ENCODE measurements at places on chromosomes 6 and 20.

GRCh38 chr6:16949716-16950115, 152.1 kb upstream of the STMND1 start:
- no peak for DNase-seq

DNA sequence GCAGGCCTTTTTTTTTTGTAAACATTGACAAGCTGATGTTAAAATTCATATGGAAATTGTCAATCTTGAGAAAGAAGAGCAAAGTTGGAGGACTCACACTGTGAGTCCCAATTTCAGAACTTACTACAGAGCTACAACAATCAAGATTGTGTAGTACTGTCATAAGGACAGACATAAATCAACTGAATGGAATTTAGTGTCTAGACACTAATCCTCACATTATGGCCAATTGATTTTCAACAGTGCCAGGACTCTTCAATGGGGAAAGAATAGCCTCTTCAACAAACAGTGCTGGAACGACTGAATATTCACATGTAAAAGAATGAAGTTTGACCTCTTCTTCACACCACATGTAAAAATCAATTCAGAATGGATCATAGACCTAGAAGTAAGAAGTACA, 60.8 kb downstream of the TGM2 start:
- no peak for DNase-seq

DNA sequence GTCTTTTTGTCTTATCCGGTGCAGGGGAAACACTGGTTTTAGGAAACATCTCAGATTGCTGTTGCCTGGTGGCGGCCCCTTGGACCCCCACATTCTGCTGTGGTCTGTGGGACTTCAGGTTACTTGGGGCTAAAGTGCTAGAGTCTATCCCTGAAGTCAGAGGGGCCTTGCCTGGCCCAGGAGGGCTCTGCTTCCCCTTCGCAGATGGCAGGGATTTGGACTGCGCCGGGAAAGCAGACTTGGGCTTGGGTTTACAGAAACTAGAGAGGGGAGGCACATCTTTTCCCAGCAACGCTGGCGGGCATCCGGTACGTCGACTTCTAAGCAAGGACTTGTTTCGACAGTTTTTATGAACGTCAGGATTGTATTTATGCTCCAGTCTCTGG, 17.5 kb downstream of the ZNF217 start:
- DNase-seq, result no peak

DNA sequence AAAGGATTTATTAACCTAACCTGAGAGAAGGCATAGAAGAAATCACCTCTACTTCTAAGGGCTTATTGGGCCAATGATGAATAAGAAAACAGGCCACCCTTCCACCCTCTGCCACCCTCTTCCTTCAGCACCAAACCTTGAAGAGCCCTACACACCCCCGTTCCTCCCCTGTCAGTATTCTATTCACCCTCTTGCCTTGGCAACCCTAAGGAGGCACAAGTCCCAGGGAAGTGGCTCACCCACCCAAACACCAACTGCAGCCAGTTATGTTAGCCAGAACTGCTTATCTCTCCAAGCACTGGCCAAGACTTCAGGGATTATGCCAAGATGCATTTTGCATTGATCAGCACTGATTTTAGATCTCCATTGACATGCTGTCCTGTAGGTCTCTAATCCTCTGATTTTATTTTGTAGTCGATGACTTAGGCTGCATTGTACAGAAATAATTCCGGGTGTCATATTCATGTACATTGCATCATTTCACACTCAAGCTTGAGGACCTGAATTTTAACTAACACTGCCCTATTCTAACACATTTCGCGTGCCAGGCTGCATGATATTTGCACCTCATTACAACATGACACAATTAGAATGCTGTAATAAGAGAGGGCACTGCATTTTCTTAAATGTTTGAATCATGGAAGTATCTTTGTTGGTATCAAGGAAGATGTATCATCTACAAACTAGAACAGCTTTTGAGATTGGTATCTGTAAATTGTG, 15.7 kb downstream of the CNKSR3 start:
- DNase-seq, result no peak

GRCh38 chr6:157492249-157492648, 111.3 kb downstream of the ZDHHC14 start:
- no peak for DNase-seq

- no peak for DNase-seq
Observed at GRCh38 chr6:144131248-144131709, 19.0 kb upstream of the STX11 start.

DNA sequence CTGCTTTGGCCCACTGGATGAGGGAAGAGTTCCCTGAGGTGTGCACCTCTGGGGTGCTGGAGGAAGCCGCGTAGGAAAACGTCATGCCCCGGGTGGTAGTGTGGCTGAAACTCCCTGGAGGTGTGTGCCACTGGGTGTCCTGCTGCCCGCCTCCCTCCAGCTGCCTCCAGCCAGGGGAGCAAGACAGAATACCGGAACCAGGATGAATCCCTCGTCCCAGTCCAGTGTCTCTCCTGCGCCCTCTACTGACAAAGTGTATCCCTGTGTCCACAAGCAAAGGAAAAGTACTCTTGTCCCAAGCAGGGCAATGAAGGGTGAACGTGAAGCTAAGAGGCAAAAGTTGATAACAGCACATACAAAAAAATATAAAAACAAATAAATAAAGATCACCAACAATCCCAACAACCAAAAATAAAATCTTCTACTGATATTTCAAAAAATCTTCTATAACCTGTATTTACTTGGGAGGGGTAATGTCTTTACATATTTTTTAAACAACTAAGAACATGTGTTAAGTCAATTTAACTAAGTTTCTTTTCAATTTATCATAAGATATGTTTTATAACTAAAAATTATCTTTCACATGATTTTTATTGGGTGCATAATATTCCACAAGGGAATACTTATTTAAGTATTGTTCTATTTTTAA, 437.6 kb downstream of the MAFB start:
- no peak for DNase-seq

GRCh38 chr20:1299522-1299921, 29.4 kb downstream of the SDCBP2 start:
- DNase-seq, result no peak

DNA sequence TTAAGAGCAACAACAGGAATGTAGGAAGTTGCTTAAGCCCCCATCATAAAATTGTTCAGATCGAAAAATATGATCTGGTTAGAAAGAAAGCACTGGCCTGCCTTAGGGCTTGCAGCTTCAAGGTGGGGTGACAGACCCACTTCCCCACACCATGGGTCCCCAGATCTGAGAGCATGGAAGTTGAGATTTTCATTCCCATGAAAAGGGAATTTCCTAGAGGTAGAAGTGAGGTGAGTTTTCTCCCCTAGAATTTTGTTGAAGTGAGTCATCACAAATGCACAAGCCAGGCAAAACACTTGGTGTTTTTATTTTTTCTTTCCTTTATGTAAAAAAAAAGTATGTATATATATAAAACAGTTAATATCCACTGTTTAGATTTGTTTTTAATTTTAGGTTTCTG, 213.6 kb upstream of the SUPT3H start:
- no peak for DNase-seq

DNA sequence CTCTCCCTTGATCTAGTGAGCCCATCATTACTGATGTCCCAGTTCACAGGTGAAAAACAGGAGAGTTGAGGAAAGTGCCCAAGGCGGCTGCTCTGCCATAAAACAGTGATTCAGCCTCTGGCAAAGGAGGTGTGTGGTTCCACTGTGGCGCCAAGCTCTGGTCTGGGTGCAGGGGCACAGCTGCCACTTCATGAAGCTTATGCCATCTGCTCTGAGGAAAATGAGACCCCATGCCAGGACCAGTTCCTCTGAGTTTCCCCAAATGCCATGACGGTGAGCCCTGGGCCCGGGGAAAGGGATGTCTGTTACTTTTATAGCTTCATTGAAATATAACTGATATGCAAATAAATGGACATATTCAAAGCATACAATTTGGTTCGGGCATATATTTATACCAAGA, 33.7 kb upstream of the ZBP1 start:
- DNase-seq, result no peak

DNA sequence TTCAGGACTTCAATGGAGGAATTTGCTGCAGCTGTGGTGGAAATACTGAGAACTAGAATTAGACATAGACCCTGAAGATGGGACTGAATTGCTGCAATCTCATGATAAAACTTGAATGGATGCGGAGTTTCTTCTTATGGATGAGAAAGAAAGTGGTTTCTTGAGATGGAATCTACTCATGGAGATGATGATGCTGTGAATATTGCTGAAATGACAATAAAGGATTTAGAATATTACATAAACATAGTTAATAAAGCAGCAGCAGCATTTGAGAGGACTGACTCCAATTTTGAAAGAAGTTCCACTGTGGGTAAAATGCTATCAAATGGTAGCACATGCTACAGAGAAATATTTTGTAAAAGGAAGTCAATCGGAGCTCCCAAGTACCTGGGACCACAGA, 264.6 kb downstream of the UBE3D start:
- no peak for DNase-seq

DNA sequence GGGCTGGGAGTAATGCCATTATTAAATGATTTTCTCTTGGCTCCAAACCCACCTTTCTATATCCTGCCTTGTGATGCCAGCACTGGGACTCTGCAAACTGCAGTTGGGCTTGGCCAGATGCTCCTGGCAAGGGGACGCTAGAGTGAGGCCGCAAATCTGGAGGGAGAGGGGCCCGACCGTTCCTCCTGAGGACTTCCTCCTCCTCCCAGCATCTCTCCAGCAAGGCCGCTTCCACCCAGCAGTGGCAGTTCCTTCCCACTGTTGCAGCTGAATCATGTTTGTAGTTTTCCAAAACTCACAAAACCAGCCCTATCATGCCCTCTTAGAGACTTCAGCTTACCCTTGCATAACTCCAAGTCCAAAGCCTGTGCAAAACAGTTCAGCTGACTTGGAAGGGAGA, 244.4 kb downstream of the FOXA2 start:
- no peak for DNase-seq

DNA sequence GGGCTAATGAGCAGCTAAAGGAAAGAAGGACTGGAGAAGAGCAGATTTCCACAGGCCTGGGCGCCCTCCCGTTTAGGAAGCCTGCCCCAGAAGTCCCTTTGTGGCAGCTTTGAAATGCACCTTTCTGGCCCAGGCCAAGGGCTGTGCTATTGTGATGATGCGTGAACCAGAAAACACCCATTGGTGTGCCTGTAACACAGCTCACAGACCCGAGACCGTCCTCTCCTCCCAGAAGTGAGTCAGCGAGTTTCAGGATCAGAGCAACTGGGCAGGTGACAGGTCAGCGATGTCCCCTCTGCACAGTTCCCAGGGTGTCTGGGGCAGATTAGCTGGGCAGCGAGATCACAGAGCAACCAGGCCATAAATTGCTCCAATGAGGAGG, 71.9 kb upstream of the SULF2 start:
- no peak for DNase-seq

DNA sequence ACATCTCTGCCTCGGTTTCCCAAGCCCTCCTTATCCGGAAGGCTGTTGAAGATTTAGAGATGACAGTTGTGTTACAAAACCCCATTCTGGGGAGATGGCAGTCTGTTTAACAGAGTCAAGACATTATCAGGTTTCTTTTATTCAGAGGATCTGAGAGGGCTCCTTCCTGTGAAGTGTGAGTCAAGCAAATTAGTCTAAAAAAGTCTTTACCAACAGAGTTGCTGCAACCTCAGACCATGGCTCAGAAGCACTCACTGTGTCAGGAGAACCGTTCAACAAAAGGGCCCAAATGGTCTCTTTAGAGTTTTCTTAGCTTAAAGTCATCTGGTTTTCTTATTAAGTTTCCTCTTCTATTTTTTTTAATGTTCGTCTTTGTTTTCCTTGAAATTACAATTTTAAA, 717.8 kb downstream of the EPM2A start:
- DNase-seq, result no peak

GRCh38 chr6:113539623-113540022, 317.5 kb upstream of the MARCKS start:
- no peak for DNase-seq

DNA sequence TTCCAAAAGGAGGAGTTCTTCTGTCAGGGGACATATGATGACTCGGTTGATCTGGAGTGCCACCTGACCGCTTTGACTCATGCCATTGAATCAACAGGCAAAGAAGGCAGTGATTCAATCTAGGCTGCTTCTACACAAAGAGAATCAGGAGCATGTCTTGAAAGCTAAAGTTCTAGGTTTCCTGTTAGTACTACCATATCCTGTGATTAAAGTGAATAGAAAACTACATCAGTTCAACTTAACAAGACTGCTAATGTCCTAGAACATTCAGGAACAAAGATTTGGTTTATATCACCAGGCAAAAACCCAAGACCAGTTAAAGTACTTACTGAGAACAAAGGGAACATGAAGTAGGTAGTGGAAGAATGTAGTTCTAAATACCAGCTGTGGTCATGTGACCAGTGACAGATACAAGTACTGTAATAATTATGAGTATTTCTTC, 216.8 kb upstream of the SGK1 start:
- no peak for DNase-seq

DNA sequence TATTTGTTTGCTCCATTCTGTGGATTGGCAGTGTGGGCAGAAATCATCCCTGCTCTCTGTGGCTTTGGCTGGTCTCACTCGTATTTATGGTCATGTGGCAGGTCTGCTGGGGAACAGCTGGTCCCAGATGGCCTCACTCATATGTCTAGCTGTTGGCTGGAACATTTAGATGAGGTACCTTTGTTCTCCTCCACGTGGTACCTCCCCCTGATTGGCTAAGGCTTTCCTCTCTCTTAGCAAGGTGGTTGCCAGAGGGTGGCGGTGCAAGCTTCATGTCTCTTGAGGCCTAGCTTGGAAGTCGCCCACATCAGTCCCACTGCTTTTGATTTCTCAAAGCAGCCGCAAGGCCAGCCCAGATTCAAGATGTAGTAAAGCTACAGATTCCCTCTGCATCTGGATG, 348.5 kb upstream of the BTBD3 start:
- DNase-seq, result no peak

DNA sequence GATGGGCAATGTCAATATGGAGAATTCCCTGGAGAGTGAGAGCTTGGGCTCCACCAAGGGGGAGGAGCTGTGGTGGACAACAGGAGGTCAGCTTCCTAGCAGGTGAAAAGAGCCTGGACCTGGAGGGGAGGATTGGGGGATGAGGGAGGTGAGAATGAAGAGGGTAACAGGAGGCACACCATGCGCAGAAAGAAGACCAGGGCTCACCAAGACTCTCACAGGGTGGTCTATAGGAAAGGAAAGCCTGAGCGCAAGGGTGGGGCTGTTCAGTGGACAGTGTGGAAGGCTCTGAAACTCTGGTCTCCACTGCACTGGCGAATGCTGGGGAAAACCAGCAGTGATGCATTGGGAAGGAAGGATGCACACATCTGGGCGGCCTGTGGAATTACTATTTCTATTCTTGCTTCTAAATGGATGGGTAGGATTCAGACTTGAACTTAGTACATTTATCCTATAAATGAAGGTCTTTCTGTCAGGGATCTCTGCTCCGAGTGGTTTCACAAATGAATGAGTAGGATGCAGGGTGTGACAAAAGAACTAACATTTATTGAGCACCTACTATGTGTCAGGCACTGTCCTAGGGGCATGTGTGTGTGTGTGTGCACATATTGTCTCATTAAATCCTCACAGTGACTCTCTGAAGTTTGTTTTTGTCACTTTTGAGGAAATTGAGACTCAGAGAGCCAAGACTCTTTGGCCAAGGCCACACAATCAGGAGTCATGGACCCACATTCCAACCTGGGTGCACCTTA, 152.7 kb downstream of the CD83 start:
- DNase-seq, result no peak

GRCh38 chr20:2297357-2297728, 1.5 kb downstream of the TGM3 start:
- no peak for DNase-seq

Measured in SIG-M5 (cell line).